ENCODE measurements at places on chromosomes 1 and 21.

GRCh38 chr1:150973258-150973835 lies 1.3 kb downstream of the CERS2 start:
- no peak for DNase-seq

- no peak for DNase-seq
Observed at GRCh38 chr1:160789051-160789701, 6.8 kb upstream of the LY9 start.

- no peak for DNase-seq
Observed at GRCh38 chr21:45145146-45145545, 70.8 kb downstream of the ADARB1 start.

DNA sequence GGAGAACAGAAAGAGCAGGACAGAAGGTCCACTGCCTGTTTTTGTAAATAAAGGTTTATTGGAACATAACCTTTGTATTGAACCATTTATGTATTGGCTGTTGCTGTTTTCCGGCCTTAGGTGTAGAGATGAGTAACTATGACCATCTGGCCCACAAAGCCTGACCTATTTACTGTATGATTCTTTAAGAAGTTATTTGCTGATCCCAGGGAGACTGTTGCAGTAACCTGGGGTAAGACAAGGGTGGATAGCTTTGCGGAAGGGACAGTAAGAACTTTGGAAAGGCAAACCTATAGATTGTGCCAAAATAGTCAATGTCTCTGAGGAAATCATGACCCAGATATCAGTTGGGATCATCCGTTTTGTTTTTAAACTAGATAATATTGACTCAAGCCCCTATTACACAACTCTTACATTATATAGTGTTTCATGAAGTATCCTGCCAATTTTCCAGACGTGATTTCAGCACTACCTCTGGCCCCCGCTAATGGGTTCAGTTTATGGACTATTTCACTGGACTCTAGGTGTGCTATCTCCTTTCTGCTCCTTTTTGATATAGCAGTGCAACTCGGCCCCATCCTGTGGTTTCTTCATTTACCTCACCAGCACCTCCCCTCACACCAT lies 20.8 kb upstream of the TLCD4 start:
- DNase-seq: no peak

GRCh38 chr1:109821221-109821669 lies 57.5 kb upstream of the EPS8L3 start:
- DNase-seq: no peak
